ENCODE measurements at places on chromosomes 3 and 15. TPM values are rescaled to one million over a fixed set of nuclear protein-coding genes. Genes with fewer than 3 reads are reported as not detected.

The LMAN1L gene
- not detected for total RNA-seq

The GOLGA6L9 gene
- total RNA-seq = 1.3 TPM

The XYLB gene
- 3.0 TPM for total RNA-seq

The CLDN1 gene
- not detected for total RNA-seq

The AMIGO3 gene
- total RNA-seq = not detected

Measured in subcutaneous adipose tissue (tissue), 4 donors.